ENCODE measurements at places on chromosomes 1 and 21.

DNA sequence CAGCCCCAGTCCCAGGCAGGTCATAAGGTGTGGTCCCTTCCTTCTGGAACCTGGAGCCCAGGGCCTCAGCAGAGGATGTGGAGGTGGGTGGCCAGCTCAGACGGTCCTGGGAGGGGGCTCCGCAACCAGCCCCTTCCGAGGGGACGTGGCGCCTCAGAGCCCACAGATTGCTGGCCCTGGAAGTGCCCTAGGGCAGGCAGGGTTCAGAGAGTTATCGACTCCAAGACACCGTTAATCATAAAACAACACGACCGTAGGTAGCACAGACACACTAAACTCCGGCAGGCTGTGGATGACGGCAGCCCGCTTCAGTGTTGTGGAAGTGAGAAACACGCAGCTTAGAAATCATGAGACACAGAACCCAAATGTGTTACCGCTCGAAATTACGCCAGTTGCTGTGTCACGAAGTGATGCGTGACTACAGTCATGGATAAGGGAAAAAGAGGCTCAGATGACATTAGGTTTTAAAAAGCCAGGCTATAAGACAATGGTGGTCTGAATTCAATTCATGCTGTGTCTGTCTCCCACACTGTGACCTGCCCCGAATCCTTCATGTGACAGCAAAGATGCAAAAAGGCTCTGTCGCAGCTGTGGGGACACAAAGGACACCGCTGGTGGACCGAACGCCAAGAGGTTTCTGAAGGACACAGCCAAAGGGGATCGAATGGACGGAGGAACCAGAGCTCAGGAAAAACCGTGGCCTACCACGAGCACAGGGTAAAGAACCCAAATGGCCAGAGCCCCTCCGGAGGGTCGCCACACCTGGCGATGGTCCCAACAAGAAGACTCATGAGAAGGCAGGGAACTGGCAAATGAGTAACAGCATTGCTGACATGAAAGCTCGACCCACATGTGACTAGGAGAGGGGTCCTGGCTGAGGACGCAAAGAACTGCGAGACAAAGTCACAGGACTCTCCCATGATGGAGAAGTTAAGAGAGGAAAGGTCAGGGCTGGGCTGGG, 1.7 kb upstream of the SUMO3 start:
- DNase-seq: no peak

DNA sequence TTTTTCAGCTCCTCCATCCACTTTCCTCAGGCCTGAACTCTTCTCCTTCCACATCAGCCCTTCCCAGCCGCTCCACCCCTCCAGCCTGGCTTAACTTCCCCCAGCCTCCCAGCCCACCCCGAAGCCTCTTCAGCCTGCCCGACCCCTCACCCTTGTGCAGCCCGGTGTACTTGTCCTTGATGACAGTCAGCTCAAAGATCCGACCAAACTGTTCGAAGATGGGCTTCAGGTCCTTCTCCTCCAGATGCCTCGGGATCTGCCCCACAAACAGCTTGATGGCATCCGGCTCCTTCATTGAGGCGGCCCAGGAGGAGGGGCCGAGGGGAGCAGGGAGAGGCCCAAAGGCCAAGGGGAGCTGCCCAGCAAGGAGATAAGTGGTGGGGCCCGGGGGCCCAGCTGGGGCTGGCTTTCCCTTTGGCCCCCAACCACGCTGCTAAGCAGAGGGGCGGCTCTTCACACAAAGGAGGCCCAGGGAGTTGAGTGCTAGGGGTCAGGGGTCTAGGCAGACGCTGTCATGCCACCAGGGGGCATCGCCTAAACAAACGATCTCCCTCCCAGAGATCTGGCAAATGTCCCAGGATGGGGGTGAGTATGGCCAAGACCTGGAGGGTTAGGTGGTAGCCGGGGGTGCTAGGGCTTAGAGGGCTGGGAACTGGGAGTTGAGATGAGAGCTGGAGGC, 738 bp downstream of the CELF3 start:
- DNase-seq: peak; percentile 55

DNA sequence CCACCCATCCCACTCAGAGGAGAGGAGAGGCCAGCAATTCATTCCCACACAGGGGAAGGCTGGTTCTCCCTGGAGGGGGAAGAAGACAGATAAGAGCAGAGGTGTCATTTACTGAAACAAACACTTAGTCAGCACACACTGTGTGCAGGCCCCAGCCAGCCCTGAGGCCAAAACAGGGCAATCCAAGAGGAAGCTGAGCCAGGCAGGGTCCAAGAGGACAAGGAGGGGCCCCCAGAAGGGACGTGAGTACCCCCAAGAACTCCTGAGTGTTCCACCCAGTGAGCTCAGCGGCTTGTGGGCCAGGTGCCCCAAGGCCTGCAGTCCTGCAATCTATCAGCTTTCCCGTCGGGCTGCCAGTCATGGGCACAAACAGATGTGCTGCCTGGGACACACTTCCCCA, 15.8 kb downstream of the ADGRB2 start:
- DNase-seq: no peak

GRCh38 chr1:90114521-90115141, 119.7 kb downstream of the ZNF326 start:
- DNase-seq: no peak

DNA sequence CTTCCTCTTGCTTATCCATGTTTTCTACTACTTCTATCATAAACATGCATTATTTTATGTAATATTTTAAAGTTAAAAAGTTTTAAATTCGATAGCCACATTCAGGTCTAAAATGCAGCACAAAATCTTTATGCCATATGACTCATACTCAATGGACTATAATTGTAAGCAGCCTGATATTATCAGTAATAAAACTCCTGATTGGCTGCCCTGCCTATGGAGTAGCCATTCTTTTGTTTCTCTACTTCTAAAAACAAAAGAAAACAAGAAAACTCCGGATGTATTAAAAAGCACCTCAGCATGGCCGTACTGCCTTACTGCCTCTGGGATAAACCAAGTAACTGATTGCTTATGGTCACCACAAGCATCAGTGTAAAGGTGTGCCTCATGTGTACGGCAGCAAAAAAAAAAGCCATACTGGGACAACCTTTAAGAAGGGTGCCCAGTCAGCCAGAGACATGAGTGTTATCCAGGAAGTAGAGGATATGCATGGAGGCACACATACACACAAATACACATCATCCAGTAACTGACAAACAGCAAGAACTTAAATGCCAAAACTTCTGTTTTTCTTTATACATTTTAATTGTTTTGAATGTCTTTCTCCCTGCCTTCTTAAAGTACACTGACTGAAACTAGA, 9.2 kb downstream of the SLC35D1 start:
- no peak for DNase-seq

DNA sequence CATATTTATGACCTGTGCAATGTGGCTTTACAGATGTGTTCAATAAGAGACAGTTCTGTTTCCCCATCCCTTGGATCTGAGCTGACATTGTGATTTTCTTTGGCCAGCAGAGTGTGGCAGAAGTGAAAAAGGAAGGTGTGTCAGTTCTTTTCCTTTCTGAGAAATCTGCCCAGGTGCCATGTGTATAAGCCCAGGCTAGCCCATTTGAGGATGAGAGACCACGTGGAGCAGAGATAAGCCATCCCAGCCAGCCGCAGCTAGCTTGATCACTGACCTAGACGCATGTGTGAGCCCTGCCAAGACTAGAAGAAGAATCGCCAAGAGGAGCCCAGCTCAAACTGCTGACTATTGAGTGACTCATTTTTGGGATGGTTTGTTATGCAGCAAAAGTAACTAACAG, 127.8 kb downstream of the KCNJ6 start:
- no peak for DNase-seq

Data from C1 segment of cervical spinal cord (tissue), 14 donors.